ENCODE measurements at places on chromosomes 13 and 19. TPM values are rescaled to one million over a fixed set of nuclear protein-coding genes. Genes with fewer than 3 reads are reported as not detected.

AMH gene
- 3.3 TPM for total RNA-seq

MICOS13 gene
- total RNA-seq, result 27.2 TPM

SELENOV gene
- 1.7 TPM for total RNA-seq

C13orf46 gene
- 0.22 TPM for total RNA-seq

RFPL4A gene
- total RNA-seq, result not detected

NFIX gene
- 61.8 TPM for total RNA-seq

EBI3 gene
- total RNA-seq, result 0.77 TPM

PAF1 gene
- total RNA-seq, result 21.2 TPM

KLF2 gene
- 22.5 TPM for total RNA-seq

CHAF1A gene
- total RNA-seq, result 9.3 TPM

PRKCSH gene
- total RNA-seq, result 55.9 TPM

HAUS5 gene
- total RNA-seq, result 15.5 TPM

CCDC8 gene
- total RNA-seq, result 16.6 TPM

C19orf81 gene
- total RNA-seq, result 7.1 TPM

PSG2 gene
- total RNA-seq, result 0.44 TPM

ODAD3 gene
- total RNA-seq, result 0.79 TPM

RPS5 gene
- total RNA-seq, result 925 TPM

OSCAR gene
- total RNA-seq, result 1.1 TPM

ZNF345 gene
- total RNA-seq, result 14.2 TPM

TTC9B gene
- 34.2 TPM for total RNA-seq

TSSK6 gene
- 1.4 TPM for total RNA-seq

ANKLE1 gene
- total RNA-seq, result 0.79 TPM

TNFSF9 gene
- total RNA-seq, result 4.0 TPM

TLE6 gene
- total RNA-seq, result 5.0 TPM

SULT2A1 gene
- total RNA-seq, result 0.17 TPM

CCL25 gene
- total RNA-seq, result not detected

SYNGR4 gene
- total RNA-seq, result not detected

GPC6 gene
- 109 TPM for total RNA-seq

ZNF880 gene
- 41.5 TPM for total RNA-seq

CYP4F8 gene
- total RNA-seq, result not detected

LINGO3 gene
- total RNA-seq, result 2.9 TPM

C13orf42 gene
- 0.06 TPM for total RNA-seq

LRRC25 gene
- 1.8 TPM for total RNA-seq
